ENCODE measurements at places on chromosomes 11 and 22. TPM values are rescaled to one million over a fixed set of nuclear protein-coding genes. Genes with fewer than 3 reads are reported as not detected.

The PLA2G3 gene
- not detected for polyA plus RNA-seq

The RIMBP3B gene
- not detected for polyA plus RNA-seq

The GRM5 gene
- polyA plus RNA-seq = not detected

DNA sequence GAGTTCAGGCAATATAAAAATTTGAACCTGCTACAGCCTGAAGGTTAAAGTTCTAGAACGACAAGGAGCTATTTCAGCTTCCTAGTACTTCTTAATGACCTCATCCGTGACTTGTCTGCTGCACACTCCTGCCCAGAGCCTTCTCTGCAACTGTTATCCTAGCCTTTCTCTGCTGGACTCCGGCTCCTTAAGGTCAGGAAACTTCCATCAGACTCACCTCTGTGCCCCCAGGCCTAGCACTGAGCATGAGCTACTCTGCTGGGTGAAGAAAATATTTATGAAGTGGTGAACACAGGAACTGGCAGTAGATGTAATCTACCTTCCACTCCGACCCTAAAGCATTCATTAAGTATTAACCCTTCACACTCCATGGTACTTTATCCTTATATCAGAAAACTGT lies 18.4 kb downstream of the CSNK2A3 start:
- no peak for DNase-seq
- H3K27ac ChIP-seq = no peak overlapping the region
- no peaks in the 10 kb centered on the region for H3K27me3 ChIP-seq
- no peaks in the 10 kb centered on the region for H3K4me1 ChIP-seq

GRCh38 chr22:31238057-31238456 lies 26.0 kb downstream of the LIMK2 start:
- H3K27me3 ChIP-seq = no peaks in the 10 kb centered on the region
- H3K4me3 ChIP-seq = no peak overlapping the region
- peaks cover 28% of the 10 kb centered on the region for H3K4me1 ChIP-seq
- DNase-seq = no peak
- H3K27ac ChIP-seq = no peak overlapping the region

DNA sequence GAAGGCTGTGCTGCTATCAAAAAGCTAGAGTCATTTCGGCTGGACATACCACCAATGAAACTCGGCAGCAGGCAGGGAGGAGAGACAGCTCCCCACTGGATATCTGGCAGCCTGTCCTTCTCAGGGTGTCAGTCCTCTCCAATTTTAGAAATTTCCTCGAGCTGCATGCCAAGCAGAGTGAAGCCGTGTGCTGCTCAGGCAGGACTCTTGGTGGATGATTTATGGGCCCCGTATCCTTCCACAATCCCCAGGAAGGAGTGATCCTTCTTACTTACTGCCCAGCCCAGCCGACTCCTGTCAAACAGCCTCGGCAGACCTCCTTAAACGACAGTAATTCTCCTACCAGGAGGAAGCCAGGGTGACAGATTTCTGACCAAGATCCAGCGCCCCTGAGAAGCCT lies 410.4 kb downstream of the TENM4 start:
- no peaks in the 10 kb centered on the region for H3K36me3 ChIP-seq
- no peak overlapping the region for H3K27ac ChIP-seq
- DNase-seq = no peak
- no peak overlapping the region for H3K4me3 ChIP-seq

DNA sequence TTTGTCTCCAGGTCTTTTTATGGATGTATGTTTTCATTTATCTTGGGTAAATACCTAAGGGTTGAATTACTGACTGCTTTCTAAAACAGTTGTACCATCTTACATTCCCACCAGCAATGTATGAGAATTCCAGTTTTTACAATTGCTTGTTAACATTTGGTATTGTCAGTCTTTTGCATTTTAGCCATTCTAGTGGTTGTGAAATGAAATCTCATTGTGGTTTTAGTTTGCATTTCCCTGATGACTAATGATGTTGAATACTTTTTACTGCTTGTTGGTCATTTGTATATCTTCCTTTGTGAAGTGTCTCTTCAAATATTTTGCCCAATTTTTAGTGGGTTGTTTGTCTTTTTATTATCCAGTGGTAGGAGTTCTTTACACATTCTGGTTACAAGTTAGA lies 92.8 kb downstream of the ARFGAP2 start:
- H3K27ac ChIP-seq = no peak overlapping the region
- H3K27me3 ChIP-seq = no peaks in the 10 kb centered on the region
- H3K4me3 ChIP-seq = no peak overlapping the region

- peaks cover 31% of the 10 kb centered on the region for H3K4me1 ChIP-seq
- H3K27ac ChIP-seq = no peak overlapping the region
- H3K4me3 ChIP-seq = no peak overlapping the region
Observed at GRCh38 chr11:128455766-128456165, 131.6 kb downstream of the ETS1 start.

- peaks cover 3% of the 10 kb centered on the region for H3K27me3 ChIP-seq
- H3K4me3 ChIP-seq = no peak overlapping the region
- peak; percentile 22 for DNase-seq
- no peak overlapping the region for H3K27ac ChIP-seq
Observed at GRCh38 chr11:75689863-75690609, 21.2 kb upstream of the MAP6 start.

DNA sequence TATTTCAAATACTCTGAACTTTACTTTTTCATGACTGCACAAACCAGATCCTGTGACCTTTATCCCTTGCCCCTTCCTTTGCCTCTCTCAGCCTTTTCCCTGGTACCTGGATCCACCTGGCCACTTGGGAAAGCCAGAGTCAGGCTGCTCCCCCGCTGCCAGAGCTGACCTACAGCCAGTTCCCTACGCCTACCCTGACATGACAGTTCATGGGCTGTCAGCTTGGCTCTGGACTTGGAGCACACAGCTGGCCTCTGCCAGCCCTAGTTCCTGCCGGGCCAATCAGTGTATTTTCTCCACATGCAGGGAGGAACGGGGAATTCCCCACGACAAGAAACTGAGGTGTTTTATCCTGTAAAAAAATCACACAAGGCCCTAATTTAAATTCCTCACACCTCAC lies 382.6 kb downstream of the INSC start:
- no peaks in the 10 kb centered on the region for H3K4me1 ChIP-seq
- H3K27ac ChIP-seq = no peak overlapping the region
- DNase-seq = no peak
- no peak overlapping the region for H3K4me3 ChIP-seq
- no peaks in the 10 kb centered on the region for H3K27me3 ChIP-seq
- H3K36me3 ChIP-seq = no peaks in the 10 kb centered on the region

GRCh38 chr11:62556875-62557631 lies 10.4 kb upstream of the AHNAK start:
- peak; percentile 36 for DNase-seq
- peak overlapping the region; percentile 35 for H3K4me3 ChIP-seq
- H3K4me1 ChIP-seq = peaks cover 59% of the 10 kb centered on the region
- peaks cover 18% of the 10 kb centered on the region for H3K36me3 ChIP-seq

GRCh38 chr22:50251477-50252081 lies 514 bp upstream of the HDAC10 start:
- no peak for DNase-seq
- no peaks in the 10 kb centered on the region for H3K36me3 ChIP-seq
- H3K27me3 ChIP-seq = no peaks in the 10 kb centered on the region
- H3K4me3 ChIP-seq = peak overlapping the region; percentile 80

Data from GM23248 (cell line).